ENCODE measurements at places on chromosomes 11 and 22.

GRCh38 chr22:49271831-49272230 lies 555.8 kb downstream of the BRD1 start:
- DNase-seq: no peak

- DNase-seq: no peak
Observed at GRCh38 chr11:120108785-120109168, 29.1 kb downstream of the TRIM29 start.

DNA sequence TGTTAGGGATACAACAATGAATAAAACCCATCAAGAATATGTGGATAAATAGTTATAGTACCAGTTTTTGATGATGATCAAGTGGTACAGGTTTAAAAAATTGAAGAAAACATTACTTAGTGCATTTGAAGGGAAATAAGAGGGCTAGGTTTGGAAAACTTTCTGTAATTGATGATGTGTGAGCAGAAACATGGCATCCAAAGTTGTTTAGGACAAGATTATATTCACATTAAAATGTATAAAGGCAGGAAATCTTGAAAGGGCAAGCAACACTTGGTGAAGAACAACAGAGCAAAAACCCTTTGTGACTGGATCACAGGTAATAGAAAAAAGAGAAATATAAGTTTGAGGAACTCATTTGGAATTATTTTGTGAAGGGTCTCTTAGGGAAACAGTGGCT lies 572.3 kb upstream of the RAG2 start:
- DNase-seq: no peak

- no peak for DNase-seq
Observed at GRCh38 chr11:120310870-120311269, 14.2 kb upstream of the TLCD5 start.

DNA sequence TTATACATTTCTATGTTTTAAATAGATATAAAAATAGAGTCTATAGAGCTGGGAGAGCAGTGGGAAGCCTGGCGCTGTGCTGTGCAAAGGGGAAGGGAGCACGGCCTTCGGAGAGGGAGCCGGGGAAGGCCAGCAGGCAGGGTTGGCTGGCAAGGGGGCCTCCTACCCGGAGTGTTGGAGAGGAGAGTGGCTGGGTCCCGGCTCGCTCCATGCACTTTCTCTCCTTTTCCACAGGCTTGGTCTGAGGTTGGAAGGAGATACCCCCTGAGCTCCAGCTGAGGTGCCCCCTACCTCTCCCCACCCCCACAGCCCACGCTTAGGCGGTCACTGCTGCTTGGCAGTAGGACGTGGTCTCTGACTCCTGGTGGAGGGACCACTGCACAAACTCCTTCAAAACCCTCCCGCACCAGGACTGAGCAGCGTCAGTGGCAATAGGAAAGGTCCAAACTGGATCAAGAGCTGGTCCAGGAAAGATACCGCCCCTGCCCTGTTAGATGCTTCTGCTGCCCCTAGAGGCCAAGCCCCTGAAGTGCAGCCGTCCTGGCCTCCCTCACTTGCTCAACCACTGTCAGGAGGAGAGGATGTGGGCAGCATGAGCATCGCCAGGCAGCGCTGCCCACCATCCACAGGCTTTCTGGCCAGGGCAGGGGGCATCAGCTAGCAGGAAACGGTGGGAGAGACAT lies 52.9 kb downstream of the SYT13 start:
- no peak for DNase-seq

- no peak for DNase-seq
Observed at GRCh38 chr22:32685512-32685911, 116.0 kb upstream of the TIMP3 start.

- no peak for DNase-seq
Observed at GRCh38 chr11:17774232-17775034, 39.9 kb downstream of the KCNC1 start.

DNA sequence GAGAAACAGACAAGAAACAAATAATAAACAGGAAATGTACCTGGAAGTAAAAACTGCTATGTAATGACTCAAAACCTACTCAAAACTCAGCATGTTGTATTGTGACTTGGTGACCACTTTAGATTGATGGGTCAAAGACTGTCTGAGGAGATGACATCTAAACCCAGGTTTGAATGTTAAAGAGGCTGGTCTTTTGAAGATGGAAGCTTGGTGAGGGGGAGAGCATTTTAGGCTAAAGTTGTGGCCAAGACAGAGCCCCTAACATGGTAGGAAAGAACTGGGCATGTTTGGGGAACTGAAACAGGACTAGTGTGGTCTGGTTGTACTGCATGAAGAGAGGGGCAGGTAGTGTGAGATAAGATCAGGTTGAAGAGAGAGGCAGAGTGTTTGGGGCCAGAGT lies 85.3 kb upstream of the MYO18B start:
- no peak for DNase-seq

DNA sequence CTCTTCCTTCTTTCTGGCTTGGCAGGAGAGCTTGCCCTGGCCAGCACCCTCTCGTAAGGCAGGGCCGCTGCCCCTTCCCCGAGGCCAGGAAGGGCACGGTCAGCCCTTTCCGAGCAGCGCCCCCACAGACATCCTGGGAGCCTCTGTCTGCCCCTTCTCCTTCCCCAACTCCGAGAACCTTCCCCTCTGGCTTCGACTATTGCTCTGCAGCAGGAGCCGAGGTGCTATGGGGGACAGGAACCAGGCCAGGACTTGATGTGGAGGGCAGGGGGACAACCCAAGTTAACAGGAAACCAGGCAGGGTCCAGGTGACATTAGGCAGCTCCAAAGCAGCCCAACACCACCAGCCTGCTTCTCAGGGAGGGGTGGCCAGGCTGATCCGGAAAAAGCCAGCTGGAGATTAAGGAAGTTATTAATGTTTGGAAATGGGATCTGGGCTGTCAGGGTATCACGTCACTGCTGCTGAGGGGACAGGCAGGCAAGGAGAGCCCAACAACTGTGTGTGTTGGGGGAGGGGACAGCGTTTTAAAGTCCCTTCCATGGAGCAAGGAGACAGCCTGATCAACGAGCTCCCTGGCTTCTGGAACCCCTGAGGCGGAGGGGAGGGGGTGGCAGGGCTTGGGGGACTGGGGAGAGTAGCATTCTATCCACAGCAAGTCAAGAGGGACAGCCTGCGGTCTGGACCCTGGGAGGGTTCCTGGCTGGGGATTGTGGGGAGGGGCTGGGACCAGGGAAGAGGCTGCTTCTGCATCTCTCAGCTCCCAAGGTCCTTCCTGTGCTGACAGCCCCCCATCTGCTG lies 27.3 kb downstream of the SYT7 start:
- no peak for DNase-seq

Data from left renal pelvis (tissue), 4 donors.